ENCODE measurements at places on chromosomes 7 and 10.

DNA sequence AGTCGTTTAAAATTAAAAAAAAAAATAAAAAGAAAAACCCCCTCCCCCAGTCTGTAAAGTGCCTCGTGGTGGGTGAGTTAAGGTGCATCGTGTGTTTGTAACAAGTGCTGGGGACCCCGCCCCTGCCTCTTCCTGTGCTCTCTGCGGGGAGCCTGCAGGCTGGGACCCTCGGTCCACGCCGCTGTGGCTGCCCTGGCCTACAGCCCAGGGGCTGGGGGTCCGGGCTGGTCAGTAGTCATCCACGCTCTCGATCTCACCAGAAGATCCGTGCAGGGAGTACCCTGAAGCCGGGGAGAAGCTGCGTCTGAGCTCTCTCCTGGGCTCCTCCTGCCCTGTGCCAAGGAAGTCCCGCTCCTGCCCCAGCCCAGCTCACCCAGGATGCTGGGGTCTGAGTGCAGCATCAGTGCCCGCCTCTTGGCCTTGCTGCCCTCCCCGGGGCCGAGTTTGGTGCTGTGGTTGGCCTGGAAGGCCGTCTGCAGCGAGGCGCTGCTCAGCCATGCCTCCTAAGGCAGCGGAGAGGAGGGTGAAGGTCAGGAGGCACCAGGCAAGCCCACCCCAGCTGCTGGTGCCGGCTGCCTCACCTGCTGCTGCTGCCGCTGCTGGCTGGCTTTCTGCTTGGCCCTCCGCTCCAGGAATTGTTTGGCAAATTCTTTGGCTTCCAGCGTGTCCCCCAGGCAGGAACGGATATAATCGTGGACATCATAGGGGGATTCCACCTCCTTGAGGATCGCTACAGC is 8.1 kb downstream of the GNB2 start:
- DNase-seq: no peak

DNA sequence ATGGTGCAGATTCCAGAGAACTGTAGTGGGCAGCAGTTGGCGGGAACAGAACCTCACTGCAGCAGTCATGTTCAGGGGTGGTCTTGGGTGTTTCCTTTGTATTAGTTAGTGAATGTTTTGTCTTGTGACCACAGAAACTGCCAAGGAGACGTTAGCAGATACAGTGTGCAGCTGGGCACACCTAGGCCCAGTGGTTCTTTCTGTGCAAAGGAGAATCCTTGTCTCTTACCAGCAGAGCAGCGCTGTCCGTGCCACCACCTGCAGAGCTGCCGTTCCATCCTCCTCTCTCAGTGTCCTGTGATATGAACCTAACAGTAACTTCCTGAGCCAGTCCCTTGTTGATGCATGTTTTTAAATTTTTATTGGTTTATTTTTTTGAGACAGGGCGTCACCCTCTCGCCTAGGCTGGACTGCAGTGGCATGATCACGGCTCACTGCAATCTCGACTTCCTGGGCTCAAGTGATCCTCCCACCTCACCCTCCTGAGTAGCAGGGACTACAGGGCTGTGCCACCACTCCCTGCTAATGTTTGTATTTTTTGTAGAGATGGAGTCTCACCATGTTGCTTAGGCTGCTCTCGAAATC is 60.6 kb downstream of the WDR37 start:
- DNase-seq: no peak

DNA sequence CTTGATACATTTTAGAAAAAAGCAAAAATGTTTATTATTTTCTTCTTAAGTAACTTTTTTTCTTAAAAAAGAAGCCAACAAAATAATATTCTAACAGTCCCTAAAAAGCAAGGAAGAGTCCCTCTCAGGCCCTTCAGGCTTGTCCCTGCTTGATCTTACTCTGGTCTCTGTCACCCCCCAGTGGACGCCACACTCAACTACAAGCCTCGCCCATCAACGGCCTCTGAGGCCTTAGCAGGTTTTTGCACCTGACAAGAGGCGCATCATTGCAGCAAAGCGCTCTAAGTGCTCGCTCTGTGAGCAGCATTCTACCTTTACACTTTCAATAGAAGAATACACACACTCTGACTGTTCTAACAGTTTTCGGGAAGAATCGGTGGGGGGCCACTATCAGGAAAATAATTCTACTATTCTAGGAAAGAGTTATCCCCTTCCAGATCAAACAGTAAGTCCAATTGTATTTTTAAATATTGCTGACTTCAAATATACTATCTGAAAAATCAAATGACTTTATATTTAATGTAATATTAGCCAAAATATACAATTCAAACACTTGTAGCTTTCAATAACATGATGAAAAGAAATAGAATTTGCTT is 139.2 kb downstream of the USP6NL start:
- DNase-seq: peak; percentile 58

GRCh38 chr10:35822316-35822715 is 180.2 kb upstream of the FZD8 start:
- DNase-seq: peak; percentile 18

DNA sequence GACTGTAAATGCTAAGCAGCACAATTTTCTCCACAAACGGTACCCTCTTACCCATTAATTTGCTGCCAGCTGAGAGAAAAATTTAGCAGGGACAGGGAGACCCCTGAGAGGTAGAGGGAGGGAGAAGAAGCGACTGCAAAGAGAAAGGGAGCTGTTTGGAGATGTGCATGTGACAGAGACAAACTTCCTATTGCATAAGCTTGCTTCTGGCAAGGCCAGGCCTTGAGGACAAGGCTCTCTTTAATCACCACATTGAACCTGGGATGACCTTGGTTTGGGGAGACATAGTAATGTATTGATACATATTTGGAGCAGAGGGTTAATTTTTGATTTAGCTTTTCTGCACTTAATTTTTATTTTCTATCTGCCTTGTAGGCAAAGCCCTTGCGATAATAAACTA is 31.1 kb upstream of the HIBADH start:
- DNase-seq: no peak
